Stimulated activated CD8-positive, alpha-beta memory T cell treated with anti-CD3 and anti-CD28 coated beads, Interleukin-7, amount 100 ng/mL, for 4 hours (primary cell): ENCODE measurements at places on chromosomes 3 and 15.

DNA sequence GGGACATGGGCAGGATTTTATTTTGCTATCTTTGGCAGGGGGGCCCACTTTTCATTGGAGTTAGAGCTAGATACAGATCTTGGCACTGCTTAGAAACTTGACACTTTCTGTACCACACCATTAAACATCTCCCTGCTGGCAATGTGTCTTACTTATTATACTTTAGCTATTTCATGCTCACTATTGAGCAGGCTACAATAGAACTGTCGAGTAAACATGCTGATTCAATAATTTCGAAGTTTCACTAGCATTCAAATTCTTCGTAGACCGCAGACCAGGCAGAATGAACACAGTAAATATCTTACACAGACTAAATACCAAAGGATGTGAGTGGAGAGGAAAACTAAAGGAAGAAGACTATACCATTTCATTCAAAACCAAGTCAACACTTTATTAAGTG, 180.8 kb downstream of the UNC13C start:
- DNase-seq, result no peak

DNA sequence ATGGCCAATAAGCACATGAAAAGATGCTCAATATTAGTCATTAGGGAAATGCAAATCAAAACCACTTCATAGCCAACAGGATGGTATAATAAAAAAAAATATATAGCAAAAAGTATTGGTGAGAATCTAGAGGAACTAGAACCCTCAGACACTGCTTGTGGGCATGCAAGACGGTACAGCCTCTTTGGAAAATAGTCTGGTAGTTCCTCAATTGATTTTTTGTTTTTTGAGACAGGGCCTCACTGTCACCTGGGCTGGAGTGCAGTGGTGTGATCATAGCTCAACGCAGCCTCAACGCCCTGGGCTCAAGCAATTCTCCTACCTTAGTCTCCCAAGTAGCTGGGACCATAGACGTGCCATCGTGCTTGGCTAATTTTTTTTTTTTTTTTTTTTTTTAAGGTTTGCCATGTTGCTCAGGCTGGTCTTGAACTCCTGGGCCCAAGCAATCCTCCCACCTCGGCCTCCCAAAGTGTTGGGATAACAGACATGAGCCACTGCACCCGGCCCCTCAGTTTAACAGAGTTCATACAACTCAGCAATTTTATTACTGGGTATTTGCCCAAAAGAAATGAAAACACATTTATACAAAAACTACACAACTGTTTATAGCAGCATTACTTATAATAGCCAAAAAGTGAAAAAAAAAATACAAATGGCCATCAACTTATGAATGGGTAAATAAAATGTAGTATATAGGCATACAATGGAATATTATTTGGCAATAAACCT, 5.1 kb downstream of the PRC1 start:
- DNase-seq, result no peak

GRCh38 chr3:162605651-162606204, 1109.1 kb downstream of the OTOL1 start:
- DNase-seq, result no peak

GRCh38 chr15:90683371-90683770, 33.8 kb upstream of the BLM start:
- no peak for DNase-seq

- no peak for DNase-seq
These were observed 10.3 kb downstream of the ZBTB47 start for GRCh38 chr3:42663581-42664437.

- no peak for DNase-seq
These were observed 515.9 kb downstream of the GBE1 start for GRCh38 chr3:81245501-81245900.

DNA sequence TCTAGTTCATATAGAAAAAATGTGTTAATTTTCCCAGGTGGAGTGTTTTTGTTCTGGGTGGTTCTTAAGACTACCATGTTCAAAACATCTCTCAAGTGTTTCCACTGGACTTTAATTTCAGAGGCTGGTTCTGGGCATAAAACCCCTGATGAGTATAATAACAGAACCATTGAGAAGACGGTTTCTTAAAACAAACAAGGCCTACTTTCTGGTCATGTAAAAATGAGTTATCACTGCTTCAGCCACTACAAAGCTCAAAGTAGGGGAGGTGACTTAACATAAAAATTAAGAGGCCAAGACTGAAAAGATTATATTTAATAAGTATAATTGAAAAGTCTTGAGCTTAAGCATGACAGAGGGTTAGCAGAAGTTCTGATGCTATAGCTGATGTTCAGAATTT, 33.8 kb downstream of the RYR3 start:
- DNase-seq, result no peak

DNA sequence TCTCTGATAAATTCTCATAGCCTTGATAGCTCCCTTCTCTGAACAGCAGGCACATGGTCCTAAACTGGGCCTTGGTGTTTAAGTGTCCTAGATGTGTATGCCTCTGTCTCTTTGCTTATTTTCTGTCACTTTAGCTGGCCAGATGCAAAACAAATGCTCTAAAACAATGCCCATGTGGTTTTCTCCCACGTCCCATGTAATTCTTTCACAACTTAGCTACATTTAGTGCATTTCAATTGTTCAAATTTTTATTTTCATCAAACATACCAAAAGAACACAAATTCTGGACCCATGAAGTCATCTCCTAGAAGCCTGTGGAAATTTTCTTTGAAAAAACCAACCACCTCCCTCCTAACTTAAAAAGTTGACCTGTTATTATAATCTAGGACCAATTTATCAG, 491.3 kb upstream of the AGTR1 start:
- no peak for DNase-seq

GRCh38 chr3:37544869-37545352, 316.8 kb upstream of the CTDSPL start:
- no peak for DNase-seq

- no peak for DNase-seq
These were observed 318.6 kb downstream of the FGF12 start for GRCh38 chr3:192408647-192409200.

GRCh38 chr15:44769521-44769920, 33.2 kb downstream of the TRIM69 start:
- DNase-seq, result no peak

DNA sequence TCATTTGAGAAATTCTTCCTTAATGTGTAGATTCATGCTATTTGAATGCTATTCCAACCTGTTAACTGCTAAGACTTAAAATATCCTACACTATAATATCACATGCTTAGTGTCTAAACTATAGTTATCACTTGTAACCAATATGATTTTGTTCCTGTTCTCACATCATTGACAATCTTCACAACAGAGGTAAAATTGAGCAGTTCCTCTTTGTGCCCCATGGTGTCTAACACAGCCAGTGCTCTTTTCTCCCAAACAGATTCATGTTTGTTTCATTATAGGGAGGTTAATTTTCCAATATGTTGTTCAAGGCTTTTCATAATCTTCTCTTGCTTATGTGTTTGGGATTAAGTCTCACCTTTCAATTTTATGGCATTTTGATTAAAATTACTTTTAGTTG, 591.1 kb downstream of the ZPLD1 start:
- DNase-seq, result no peak

GRCh38 chr15:54605556-54605955, 591.2 kb downstream of the RSL24D1 start:
- no peak for DNase-seq

DNA sequence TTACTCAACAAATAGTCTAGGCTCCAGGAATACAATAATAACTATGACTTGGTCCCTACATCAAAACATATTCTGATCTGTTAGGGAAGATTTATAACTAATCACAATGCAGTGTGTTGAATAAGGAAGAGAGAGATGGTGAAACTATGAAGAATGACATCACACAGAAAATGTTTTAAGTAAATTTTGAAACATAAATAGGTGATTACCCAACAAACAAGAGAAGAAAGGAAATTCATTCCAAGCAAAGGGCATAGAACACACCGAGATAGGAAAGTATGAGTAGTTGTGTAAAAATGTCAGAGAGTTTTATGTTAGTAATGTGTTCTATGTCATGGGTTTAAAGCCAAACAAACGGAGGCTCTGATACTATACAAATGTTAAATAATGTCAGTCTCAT, 13.4 kb downstream of the SEC62 start:
- DNase-seq, result no peak

DNA sequence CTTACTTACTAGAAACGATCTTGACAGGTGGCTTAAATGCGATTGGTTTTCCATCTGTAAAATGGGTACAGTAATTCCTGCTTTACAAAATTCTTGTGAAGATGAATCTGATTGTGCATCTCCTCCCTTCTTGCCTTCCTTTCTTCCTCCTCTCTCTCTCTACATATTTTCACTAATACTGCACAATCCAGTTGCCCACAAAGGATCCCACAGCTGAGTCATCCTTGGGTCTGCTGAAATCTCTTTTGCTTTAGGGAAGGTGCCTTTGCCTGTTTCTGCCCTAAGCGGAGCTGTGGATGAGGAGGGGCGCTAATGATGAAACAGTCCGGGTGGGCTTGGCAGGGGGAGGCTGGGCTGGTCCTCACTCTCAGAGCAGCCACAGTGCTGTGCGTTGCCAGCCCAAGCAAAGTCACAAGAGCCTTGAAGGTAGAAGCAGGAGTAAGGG, 46.1 kb downstream of the AMOTL2 start:
- no peak for DNase-seq

- no peak for DNase-seq
These were observed 16.2 kb downstream of the PLCL2 start for GRCh38 chr3:16900779-16901440.

GRCh38 chr3:134754768-134755559, 40.1 kb upstream of the EPHB1 start:
- no peak for DNase-seq

- no peak for DNase-seq
These were observed 7.3 kb downstream of the MCTP2 start for GRCh38 chr15:94238539-94239118.

GRCh38 chr3:123421353-123422174, 27.3 kb downstream of the ADCY5 start:
- DNase-seq, result no peak

- DNase-seq, result no peak
These were observed 298.2 kb upstream of the SATB1 start for GRCh38 chr3:18723206-18723810.

DNA sequence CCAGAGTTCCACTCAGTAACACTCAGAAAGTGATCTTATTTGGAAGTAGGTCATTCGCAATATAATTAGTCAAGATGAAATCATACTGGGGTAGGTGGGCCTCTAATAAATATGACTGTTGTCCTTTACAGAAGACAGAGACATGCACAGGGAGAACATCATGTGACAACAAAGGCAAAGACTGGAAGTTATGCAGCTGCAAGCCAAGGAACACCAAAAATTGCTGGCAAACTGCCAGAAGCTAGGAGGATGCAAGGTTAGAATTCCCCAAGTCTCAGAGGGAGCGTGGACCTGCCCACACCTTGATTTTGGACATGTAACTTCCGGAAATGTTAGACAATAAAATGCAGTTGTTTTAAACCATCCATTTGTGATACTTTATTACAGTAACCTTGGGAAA, 471.5 kb upstream of the AGTR1 start:
- DNase-seq, result no peak

- no peak for DNase-seq
These were observed 158.7 kb downstream of the MTHFS start for GRCh38 chr15:79738143-79738542.

GRCh38 chr3:54299169-54299935, 177.0 kb downstream of the CACNA2D3 start:
- no peak for DNase-seq

DNA sequence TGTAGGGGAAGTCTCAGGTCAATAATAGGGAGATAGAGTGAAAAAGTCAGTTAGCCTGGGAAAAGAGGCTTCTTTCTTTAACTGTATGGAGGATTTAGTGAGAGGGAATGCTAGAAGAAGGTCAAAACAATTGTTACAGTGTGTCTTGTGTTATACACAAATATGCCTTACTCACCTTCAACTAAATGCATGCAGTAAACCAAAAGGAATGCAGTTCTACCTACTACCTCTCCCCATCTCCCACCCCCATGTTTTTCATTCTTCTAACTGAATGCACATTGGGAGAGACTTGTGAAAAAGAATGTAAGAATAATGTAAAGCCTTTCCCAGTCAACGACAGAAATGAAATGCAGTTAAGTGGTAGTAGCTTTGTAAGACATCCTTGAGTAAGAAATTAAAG, 33.8 kb downstream of the CCDC66 start:
- DNase-seq, result no peak

DNA sequence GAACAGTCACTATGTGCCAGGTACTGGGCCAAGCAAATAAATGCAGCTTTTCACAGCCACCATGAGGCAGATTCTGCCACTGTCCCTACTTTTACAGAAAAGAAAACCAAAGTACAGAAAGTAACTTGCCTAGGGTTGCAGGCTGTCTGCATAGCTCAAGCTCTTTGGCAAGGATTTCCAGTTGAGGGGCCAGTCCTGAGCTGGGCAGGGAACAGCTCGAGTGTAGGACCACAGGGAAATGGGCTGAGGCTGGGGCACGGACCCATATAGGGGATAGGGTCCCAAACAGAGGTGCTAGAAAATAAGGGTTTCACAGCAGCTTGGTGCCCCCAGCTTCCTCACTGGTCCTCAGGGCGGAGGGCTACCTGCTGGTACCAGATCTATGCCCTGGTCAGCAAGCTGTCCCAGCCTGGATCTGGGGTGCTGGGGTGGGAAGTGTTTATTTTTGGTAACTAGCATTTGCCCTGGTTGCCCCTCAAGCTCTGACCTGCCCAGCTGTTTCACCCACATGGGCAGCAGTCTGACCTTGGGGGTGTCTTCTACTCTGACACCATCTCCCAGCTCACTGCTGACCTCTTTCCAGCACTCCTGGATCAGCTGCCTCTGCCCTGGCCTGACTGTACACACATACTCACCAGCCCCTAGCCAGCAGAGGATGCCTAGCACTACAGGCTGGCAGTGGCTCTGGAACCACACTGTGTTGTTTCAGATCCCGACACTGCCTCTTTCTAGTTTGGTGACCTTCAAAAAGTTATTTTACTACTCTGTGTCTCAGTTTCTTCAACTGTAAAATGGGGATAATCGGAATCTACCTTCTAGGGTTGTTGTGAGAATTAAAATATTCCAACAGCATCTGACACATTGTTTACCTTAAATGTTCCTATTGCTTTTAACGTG, 16.2 kb downstream of the MRAS start:
- DNase-seq, result no peak

DNA sequence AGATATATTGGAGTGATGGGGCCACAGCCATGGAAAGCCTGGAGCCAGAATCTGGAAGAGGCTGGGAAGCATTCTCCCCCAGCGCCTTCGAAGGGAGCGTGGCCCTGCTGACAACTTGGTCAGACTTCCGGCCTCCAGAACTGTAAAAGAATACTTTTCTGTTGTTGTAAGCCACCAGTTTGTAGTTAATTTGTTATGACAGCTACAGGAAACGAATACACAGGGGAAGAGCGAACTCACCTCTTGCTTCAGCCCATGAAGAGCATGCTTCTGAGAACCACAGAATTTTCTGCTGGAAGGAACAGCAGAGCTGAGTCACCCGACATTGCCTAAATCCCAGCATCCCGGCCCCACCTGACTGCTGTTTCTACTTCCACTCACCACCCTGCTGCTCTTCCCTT, 501.7 kb downstream of the SHQ1 start:
- no peak for DNase-seq

- no peak for DNase-seq
These were observed 40.6 kb upstream of the MRPS22 start for GRCh38 chr3:139303216-139303615.

- no peak for DNase-seq
These were observed 44.6 kb upstream of the POLG start for GRCh38 chr15:89379251-89379695.
